ENCODE measurements at places on chromosomes 11 and 22.

GRCh38 chr11:9861860-9862725 is 198.2 kb downstream of the SWAP70 start:
- peak; percentile 90 for DNase-seq

DNA sequence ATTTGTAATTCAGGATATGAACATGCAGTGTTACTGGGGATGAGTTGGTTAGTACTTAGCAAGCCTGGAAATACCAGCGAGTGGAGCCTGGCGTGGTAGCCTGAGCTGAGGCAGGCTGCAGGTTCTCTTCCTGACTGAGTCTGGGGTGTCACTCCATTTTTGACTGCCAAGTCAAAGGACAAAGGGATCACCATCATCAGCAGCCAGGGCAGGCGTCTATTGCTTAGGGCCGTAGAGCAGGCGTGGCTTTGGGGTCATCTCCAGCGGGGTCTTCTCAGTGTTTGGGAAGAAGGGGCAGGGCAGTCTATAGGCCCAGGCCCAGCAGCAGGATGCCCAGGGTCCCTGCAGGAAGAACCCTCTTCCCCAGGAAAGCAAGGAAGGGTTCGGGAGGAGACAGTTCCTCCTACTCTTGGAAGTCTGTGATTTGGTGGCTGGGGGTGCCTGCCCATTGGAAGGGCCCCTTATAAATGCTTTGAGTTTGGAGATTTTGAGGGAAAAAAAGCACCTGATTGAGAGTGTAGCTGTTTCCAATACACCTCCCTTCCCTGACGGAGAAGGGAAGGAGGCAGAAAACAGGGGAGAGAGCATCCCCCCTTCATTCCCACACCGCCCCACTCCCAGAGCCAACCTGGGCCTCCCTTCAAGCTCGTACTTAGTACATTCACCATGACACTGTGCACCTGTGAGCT is 51.5 kb upstream of the SPATA19 start:
- DNase-seq: no peak

GRCh38 chr11:124846070-124846673 is 19.1 kb upstream of the ROBO3 start:
- no peak for DNase-seq

DNA sequence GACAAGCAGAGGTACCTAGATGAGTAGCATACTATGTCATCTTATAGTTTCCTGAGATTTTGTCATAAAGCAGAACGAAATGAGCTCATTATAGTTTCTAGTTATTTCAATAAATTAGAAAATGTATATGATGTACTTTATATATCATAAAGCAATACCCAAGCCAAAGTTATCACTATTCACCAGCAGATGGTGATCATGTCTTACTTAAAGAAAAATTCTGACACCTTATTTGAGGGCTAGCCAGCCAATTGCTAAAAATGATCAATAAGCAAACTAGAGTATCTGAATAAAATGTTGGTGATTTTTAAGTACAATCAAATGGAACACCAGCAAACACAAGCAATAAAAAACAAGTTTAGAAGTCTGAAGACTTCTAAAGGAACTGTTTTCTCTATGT is 44.1 kb downstream of the RSF1 start:
- peak; percentile 88 for DNase-seq

DNA sequence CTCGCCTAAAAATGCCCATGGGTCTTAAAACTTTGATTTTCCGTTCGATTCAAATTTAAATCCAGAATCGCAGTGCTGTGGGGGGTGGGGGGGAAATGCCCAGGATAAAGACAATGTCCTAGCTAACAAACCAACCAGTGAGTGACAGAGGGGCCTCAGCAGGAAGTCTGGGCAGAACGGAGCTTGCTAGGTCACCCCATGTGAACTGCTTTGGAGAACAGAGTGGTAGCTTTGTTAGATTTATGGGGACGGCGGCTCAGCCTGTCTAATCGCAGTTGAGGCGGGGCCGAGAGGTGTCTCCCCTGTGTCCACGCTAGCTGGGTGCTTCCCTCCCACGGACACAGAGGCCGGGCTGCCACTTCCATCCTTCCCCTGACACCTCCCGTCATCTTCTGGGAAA is 243.9 kb downstream of the CTTN start:
- no peak for DNase-seq

GRCh38 chr11:12842933-12843636 is 166.0 kb upstream of the RASSF10 start:
- peak; percentile 85 for DNase-seq

- peak; percentile 54 for DNase-seq
Observed at GRCh38 chr11:45885274-45885920, at the start of gene MAPK8IP1. Gene MAPK8IP1 (plus strand): TSS chr11:45885651. CDS start chr11:45885821, 170 bp downstream.

DNA sequence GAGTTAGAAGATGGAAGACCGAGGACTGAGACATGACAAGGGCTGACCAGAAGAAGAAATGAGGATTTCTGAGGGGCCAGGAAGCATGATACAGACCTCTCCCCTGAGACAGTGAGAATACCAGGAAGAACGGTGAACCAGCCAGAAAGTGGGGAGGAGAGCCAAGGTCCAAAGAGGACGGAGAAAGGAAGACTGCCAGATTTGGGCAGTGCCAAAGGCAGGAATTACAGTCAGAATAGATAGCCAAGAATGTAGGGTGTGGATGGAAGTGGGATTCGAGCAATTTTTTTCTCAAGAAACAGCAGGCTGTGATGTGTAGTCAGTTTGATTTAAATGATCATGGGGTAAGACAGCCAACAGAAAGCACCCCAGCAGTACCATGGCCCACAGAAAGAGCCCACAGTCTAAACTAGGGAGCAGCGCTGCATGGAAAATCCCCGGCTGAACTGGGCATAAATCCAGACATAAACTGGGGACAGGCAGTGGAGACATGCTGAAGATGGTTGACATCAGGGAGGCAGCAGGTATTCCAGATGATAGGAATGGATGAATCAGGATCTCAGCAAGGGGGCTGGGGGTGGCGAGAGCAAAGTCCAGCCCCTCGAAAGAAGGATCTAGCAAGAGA is 67.3 kb upstream of the BARX2 start:
- DNase-seq: no peak

DNA sequence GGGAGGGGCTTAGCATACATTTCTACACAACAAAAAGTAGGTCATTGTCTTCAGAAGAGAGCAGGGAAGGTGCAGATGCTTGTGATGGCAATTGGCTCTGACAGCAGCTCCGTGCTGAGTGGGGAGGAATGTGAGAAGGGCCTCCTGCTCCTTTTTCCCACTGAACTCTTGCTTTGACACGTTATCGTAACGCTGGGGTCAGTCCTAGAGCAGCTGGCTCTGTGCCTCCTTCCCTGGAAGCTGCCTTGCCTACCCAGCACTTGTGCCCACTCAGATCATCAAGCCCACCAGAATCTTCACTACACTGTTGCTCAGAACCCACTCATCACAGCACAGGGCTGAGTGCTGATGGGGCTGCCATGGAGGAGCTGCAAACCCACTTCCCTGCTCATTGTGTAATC is 14.9 kb upstream of the NAV2 start:
- DNase-seq: no peak

DNA sequence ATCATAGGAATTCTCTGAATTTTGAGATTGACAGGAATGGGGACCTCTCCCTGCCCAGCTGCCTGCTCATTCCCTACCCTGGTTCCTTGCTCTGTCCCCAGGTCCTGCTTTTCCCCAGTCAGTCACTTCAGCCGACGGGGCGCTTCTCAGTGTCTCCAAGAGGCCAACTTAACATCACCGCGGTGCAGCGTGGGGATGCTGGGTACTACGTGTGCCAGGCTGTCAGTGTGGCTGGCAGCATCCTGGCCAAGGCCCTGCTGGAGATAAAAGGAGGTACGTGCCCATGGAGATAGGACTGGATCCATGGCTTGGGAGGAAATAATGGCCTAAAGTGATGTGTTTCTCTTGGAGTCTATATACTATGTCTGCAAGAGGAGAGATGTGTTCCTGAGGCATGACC is 7.0 kb downstream of the ROBO3 start:
- no peak for DNase-seq

DNA sequence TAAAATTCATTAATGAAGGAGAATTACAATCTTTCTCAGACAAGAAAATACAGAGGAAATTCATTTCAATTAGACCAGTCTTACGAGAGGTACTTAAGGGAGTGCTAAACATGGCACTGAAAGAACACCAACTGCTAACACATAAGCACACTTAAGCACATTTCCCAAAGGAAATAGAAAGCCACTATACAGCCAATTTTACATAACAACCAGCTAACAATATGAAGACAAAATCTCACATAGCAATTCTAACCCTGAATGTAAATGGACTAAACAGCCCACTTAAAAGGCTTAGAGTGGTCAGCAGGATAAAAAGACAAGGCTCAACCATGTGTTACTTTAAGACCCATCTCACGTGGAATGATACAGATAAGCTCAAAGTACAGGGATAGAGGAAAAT is 339.5 kb upstream of the LUZP2 start:
- DNase-seq: no peak

Data from OCI-M1 (cell line).